ENCODE measurements at places on chromosomes 5 and 9. TPM values are rescaled to one million over a fixed set of nuclear protein-coding genes. Genes with fewer than 3 reads are reported as not detected.

Gene FKBP15
- 25.2 TPM for total RNA-seq

Gene OMD
- total RNA-seq, result 18.9 TPM

Gene PCDHA10
- total RNA-seq, result 0.55 TPM

Gene IL4
- total RNA-seq, result not detected

Gene OSMR
- 5.5 TPM for total RNA-seq

Gene PDZD2
- total RNA-seq, result 10.6 TPM

Gene FBXL7
- 11.2 TPM for total RNA-seq

Gene NANS
- total RNA-seq, result 82.1 TPM

Gene TTC23L
- 0.89 TPM for total RNA-seq

Gene TSSK1B
- total RNA-seq, result not detected

Gene ERAP2
- 26.8 TPM for total RNA-seq

Gene MBLAC2
- total RNA-seq, result 4.2 TPM

Gene PCDHB16
- total RNA-seq, result 1.7 TPM

Gene SLC24A2
- not detected for total RNA-seq

- DNase-seq, result peak; percentile 71
Observed at GRCh38 chr5:154753792-154754191, 1.4 kb upstream of the LARP1 start.

DNA sequence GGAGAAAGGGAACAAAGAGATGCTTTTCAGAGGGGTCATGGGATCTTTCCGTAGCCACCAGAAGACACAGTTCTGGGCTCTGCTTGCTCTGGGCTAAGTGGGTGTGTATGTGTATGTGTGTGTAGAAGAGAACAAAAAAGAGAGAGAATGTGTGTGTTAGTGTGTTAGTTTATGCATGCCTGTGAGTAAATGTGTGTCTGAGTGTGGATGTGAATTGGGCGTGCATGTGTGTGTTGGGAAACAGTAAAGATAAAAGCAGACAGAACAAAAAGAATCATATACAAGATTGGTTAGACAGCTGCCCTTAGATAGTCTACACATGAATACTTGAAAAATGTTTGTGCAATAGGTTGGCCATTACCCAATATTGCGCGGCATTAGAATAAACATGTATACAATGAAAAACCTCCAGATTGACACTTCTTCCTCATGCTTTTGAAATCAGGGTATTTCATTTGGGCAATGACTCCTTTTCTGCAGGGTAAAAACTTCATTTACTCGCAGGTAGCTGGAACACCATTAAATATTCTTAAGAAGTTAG, 36.5 kb upstream of the HSPA9 start:
- DNase-seq, result no peak

DNA sequence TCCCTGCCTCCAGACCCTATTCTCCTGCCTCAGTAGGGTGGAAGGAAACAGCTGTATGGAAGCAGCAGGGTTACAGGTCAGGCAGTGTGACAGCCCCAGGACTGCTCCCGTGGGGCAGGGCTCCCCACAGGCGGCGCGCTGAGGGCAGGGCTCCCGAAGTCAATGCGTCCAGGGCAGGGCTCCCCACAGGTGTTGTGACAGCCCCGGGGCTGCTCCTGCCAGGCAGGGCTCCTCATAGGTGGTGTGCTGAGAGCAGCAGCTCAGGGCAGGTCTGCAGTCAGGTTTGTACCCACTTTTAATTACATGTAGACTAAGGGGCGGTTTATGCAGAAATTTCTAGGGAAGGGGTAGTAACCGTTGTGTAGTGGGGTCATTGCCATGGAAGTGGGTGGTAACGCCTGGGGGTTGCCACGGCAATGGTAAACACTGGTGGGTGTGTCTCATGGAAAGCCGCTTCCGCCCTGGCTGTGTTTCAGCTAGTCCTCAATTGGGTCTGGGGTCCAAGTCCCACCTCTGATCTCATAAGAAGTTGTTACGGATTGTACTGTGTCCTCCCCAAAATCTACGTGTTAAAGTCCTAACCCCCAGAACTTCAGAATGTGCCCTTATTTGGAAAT, 16.7 kb upstream of the TERT start:
- no peak for DNase-seq

- no peak for DNase-seq
Observed at GRCh38 chr5:150227606-150228273, 37.9 kb downstream of the SLC6A7 start.

- DNase-seq, result no peak
Observed at GRCh38 chr9:23842565-23843129, 16.6 kb upstream of the ELAVL2 start.

DNA sequence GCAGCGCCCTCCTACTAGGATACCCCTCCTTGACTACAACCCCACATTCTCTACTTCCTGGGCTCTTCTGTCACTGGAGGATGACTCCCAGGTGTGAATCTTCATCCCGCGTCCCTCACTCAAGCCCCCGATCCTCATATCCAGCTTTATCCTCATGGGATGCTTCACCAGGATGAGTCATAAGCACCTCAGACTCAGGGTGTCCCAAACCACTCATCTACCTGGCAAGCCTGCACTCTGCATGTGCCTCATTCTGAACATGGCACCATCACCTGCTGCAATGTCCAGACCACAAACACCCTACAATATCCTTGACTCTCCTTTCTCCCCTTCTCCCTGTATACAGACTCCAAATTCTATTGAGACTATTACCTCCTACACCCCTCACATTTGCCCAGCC, 1.5 kb upstream of the TGFBI start:
- no peak for DNase-seq

- DNase-seq, result no peak
Observed at GRCh38 chr5:527646-528628, 3.7 kb upstream of the SLC9A3 start.

- no peak for DNase-seq
Observed at GRCh38 chr5:180790020-180790419, 12.6 kb downstream of the MGAT1 start.

DNA sequence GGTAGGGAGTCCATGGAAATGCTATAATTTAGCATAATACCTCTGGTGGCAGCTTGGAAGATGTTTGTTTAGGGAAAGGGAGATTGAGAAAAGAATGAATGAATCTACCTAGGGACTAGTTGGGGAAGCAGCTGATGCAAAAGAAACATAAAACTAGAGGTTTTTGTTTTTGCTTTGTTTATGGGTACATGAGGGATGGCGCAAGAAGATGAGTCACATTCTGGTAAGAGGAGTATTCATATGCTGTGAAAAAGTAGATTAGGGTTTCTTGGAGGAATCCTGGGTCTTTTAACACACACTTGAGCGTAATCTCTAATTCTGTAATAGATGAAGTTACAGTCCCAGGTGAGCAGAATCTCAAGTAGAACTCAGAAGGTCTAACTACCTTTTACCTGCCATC, 17.1 kb downstream of the C9orf43 start:
- no peak for DNase-seq

GRCh38 chr9:4235871-4236804, 63.7 kb downstream of the GLIS3 start:
- DNase-seq, result no peak

DNA sequence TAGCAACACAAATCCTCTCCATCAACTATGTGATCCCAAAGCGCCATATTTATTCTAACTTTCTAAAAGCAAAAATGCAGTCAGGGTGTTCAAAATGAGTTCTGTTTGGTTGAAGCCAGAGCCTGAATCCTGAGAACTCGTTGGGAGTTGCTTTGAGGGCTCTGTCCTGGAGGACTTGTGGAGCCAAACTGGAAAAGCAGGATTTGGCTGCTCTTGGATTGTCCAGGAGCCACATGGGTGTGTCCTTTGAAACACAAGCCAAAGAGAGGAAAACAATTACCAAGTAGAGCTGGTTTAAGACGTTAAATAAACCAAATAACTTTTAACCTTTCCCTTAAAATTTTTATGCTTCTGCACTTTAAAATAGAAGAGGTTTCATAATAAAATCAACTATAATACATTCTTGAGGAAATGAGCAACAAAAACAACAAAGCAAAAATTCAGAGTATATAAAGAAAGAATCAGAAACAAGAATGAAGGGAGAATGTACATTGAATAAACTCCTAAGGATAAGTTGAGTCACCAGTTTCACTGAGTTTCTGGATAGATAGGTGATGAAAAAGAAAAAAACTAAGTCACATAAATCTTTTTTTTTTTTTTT, 13.5 kb downstream of the C5orf46 start:
- peak; percentile 76 for DNase-seq

- DNase-seq, result no peak
Observed at GRCh38 chr9:88873635-88874034, 117.6 kb upstream of the S1PR3 start.

DNA sequence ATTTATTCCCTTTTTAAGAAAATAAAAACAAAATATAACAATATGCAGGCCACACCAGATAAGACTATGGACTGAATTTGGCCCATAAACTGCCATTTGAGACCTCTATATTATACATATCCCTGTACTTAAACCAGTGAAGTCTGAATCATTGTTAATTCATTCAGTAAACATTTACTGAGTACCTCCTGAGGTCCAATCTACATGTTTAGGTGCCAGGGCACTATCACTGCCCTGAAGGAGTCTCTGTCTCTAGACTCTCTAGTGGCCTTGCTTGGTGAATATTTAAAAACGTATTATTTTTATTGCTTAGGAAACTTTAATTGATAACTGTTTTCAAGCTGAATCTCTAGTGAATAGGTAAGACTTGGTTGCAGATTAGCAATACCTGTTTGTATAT, 74.7 kb upstream of the ELL2 start:
- DNase-seq, result no peak

- peak; percentile 70 for DNase-seq
Observed at GRCh38 chr5:58891086-58891970, 308.5 kb downstream of the RAB3C start.

- DNase-seq, result peak; percentile 27
Observed at GRCh38 chr9:101481261-101481660, 45.7 kb upstream of the ALDOB start.

DNA sequence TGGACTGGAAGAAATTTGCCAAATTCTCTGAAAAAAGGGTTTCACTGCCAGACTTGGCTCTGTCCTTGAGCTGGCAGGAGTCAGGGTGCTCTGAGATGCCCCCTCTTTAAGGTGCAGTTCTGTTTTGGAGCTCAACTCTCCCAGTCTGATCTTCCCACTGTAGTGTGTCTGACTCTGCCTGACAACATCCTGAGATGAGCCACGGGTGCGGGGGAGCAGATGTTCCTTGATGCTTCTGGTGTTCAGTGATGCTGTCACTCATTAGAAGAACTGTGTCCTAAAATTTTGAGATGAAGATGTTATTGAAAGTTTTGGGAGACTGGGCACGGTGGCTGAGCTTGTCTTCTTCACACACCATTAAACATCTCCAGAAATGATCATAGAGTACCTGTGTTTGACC, 78.2 kb downstream of the BASP1 start:
- DNase-seq, result no peak

DNA sequence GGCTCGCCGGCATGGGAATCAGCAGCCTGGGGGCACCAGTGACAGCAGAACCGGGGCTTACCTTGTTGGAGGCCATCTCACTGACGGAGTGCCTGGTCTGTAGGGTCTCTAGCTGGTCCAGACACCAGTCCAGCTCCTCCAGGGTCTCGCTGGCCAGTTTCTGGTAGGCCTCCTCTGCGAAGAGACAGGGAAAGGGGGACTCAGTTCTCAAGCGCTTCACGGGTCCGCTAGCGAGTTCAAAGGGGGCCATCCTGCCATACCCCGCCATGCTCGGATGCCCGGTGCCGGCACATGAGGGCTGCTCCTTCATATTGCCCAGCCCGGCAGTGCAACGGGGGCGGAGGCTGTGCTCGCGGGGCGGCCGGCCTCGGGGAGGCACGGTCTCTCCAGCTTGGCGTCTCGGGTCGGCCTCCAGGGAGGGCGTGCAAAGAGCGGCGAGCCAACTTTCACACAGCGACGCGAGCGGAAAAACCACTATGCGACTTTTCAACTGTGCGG, 456.0 kb downstream of the RAB3C start:
- DNase-seq, result no peak

DNA sequence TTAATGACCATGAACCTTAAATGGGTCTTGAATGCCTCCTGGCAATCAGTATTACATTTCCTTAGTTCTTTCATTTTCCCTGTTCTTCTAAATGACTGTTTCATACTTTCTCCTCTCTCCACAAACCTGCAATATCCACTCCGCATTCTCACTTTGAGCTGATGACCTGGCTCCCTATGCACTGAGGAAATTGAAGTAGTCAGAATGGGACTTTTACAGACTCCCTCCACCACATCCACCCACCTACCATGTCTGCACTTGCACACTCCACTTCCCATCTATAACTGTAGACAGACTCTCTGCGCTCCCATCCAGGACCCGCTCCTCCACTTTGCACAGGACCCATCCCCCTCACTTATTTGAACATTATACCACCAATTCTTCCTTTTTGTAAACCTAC, 36.2 kb upstream of the GZMA start:
- DNase-seq, result no peak

GRCh38 chr5:61464512-61464911, 132.5 kb downstream of the ZSWIM6 start:
- DNase-seq, result no peak

- DNase-seq, result no peak
Observed at GRCh38 chr5:135207866-135208265, 173.8 kb upstream of the PITX1 start.

DNA sequence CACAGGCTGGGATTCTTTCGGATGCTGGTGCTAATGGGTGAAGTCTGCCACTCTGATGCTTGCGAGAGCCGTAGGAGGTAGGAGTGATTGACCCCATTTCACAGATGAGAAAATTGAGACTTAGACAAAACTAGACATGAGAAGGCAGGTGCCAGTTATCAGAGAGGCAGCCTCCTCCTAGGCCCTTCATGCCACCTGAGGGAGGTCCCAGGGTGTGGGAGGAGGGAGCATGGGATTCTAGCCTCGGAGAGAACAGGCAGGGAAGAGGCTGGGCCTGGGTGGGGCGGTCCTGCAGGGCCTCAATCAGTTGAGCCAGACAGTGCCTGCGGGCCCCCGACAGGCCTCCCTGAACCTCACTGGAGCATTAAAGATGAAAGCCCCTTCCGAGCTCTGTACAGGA, 112.4 kb downstream of the COL23A1 start:
- no peak for DNase-seq

- DNase-seq, result no peak
Observed at GRCh38 chr5:159206368-159206767, 3.0 kb downstream of the RNF145 start.

DNA sequence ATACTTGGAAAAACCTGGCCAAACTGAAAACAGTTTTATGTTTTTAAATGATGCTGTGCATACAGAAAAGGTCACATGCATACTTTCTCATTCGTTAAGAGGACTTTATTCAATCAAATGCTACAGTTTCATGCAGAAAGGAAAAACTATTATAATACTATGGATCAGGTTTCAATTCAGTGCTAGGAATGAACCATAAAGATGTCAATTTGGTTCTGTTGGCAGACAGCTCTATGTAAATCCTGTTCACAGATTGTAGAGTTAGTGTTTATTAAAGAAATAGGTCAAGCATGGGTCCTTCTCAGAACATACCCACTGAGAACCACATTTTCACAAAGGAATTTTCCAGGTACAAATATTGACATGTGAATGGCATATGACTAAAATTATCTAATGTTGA, 57.1 kb downstream of the RETREG1 start:
- no peak for DNase-seq

- peak; percentile 54 for DNase-seq
Observed at GRCh38 chr9:127979333-127980059, 1.3 kb downstream of the EEIG1 start.

- DNase-seq, result no peak
Observed at GRCh38 chr9:91059713-91060112, 258.1 kb downstream of the SYK start.

GRCh38 chr5:169331292-169331852, 30.4 kb upstream of the SLIT3 start:
- peak; percentile 8 for DNase-seq

GRCh38 chr5:98308960-98309359, 464.5 kb upstream of the RGMB start:
- no peak for DNase-seq
